ENCODE measurements at places on chromosomes 6 and 20. TPM values are rescaled to one million over a fixed set of nuclear protein-coding genes. Genes with fewer than 3 reads are reported as not detected.

DNA sequence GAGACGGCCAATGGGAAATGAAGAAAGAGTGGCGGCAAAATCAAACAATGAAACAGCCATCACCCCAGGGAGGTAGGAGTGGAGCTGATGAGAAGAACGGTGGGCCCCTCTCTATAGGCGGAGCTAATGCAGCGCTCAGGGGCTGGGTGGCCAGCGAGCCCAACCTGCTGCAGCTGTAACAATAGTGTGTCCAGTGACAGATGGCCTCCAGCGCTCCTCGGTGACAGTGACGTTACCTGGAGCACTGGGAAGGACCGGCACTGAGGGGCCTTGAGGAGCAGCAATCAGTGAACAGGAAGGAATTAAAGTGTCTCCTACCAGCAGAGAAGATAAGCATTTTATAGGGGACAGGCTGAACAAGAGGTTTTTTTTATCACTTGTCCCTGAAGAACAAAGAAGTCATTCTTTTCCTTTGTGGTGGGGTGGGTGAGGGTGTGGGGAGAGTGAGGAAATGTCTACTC lies 81.6 kb downstream of the FOXA2 start:
- H3K4me1 ChIP-seq = no peaks in the 10 kb centered on the region
- DNase-seq = peak; percentile 63
- H3K27ac ChIP-seq = peak overlapping the region; percentile 4
- H3K4me3 ChIP-seq = no peak overlapping the region

GLP1R gene
- total RNA-seq = not detected

DNA sequence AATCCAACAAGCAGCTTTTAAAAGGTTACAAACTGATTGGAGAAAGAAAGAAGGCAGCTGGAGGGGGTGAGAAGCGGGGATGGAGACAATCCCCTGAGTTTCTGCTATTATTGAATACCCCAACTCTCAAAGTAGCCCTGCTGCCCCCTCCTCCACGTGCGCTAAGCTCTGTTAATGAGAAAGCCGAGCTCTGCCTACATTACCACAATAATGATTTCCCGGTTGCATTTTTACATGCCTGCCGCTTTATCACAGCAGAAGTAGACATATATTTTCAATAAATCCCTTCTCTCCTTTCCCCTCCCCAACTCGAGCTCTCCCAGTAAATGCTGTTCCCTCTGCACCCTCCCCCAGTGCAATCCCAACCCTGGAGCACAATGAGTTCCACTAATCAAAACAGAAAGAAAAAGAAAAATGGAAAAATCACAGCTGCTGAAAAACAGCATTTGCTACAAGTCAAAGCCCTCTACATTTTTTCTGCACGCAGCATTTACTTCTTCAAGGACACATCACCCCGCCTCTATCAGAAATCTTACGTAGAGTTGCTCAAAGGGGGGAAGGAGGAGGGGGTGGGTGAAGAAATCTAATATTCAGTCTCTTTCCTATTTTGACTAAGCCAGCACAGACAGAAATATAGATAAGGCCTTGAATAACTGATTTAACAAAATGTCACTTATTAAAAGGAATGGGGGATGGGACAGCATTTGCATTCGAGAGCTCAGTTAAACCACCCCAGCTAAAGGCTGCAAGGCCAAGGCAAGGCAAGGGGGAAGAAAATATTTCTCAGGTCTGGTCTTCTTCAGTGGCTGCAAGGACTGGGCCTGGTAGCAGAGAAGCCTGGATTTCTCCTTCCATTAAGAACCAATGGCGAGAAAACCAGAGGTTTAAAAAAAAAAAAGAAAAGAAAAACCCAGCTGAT lies 10.7 kb downstream of the TRERF1 start:
- peak overlapping the region; percentile 79 for H3K27ac ChIP-seq
- no peaks in the 10 kb centered on the region for H3K27me3 ChIP-seq
- DNase-seq = no peak
- H3K36me3 ChIP-seq = no peaks in the 10 kb centered on the region
- H3K4me1 ChIP-seq = peaks cover 17% of the 10 kb centered on the region

- H3K27me3 ChIP-seq = no peaks in the 10 kb centered on the region
- peak overlapping the region; percentile 69 for H3K27ac ChIP-seq
- no peak for DNase-seq
- no peak overlapping the region for H3K4me3 ChIP-seq
- no peaks in the 10 kb centered on the region for H3K36me3 ChIP-seq
These were observed 30.9 kb downstream of the MAP3K5 start for GRCh38 chr6:136761227-136761922.

TRIM26 gene
- 19.5 TPM for total RNA-seq

DNA sequence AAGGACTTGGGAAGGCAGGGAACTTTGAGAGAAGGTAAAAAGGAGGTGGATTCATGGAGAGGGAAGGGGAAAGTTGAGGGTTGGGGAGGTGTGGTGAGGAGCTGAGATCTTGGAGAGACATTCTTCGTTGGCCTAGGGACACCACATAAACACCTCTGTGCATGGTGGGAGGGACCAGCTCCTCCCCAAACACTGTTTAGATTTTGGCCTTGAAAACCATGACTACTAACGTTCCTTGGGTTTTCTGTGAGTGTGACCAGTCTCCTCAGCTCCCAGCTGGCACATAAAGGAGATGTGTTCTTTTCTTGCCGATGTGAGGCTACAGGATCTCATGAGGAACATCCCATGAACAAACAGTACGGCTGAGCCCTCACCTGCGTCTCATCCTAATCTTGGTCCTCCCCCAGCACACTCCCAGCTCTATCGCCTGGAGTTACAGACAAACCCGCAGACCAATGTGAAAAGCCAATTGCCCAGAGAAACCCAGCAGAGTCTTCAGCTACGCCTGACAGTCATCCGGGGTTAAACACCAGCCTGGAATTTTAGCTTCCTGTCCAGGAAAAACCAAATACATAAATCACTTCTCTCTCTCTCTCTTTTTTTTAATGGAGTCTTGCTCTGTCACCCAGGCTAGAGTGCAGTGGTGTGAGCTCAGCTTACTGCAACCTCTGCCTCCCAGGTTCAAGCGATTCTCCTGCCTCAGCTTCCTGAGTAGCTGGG lies 22.0 kb upstream of the DDR1 start:
- no peaks in the 10 kb centered on the region for H3K4me1 ChIP-seq
- H3K27ac ChIP-seq = no peak overlapping the region
- no peak for DNase-seq

TBXT gene
- total RNA-seq = not detected

- peak overlapping the region; percentile 94 for H3K27ac ChIP-seq
- no peak overlapping the region for H3K4me3 ChIP-seq
- no peaks in the 10 kb centered on the region for H3K36me3 ChIP-seq
- H3K4me1 ChIP-seq = peaks cover 53% of the 10 kb centered on the region
- H3K27me3 ChIP-seq = no peaks in the 10 kb centered on the region
These were observed 11.9 kb downstream of the TEAD3 start for GRCh38 chr6:35484921-35485392.

GRCh38 chr6:21375151-21376116 lies 218.1 kb upstream of the SOX4 start:
- H3K4me3 ChIP-seq = no peak overlapping the region
- H3K36me3 ChIP-seq = no peaks in the 10 kb centered on the region
- DNase-seq = no peak
- H3K27ac ChIP-seq = no peak overlapping the region

EYS gene
- not detected for total RNA-seq

DNA sequence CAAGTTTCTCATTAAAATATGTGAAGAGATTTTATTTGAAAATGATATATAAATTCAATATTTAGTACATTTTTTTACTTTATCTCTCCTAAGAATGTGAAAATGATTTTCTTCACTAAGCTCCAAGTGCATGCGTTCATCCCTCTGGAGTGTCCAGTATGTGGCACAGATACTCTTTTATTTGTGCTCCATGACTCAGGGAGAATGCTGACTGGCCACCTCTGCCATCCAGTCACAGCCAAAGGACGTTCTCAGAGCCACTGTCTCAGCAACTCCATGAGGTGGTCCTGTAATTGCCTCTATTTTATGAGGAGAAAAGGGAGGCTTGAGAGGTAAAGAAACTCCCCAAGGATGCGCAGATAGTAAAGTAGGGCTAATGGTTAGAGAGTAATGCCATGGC lies 58.3 kb downstream of the KAT14 start:
- H3K4me3 ChIP-seq = no peak overlapping the region
- DNase-seq = no peak
- no peaks in the 10 kb centered on the region for H3K27me3 ChIP-seq
- no peaks in the 10 kb centered on the region for H3K4me1 ChIP-seq

MYLK2 gene
- not detected for total RNA-seq

MUC22 gene
- total RNA-seq = not detected

RGS19 gene
- total RNA-seq = 10.8 TPM

EGFL8 gene
- 79.4 TPM for total RNA-seq

- H3K27me3 ChIP-seq = no peaks in the 10 kb centered on the region
- no peak overlapping the region for H3K4me3 ChIP-seq
- H3K4me1 ChIP-seq = no peaks in the 10 kb centered on the region
- no peaks in the 10 kb centered on the region for H3K36me3 ChIP-seq
- no peak overlapping the region for H3K27ac ChIP-seq
- no peak for DNase-seq
These were observed 278.2 kb downstream of the NRN1 start for GRCh38 chr6:5728351-5729079.

All from transverse colon (tissue), 4 donors.